ENCODE measurements at places on chromosomes 2 and 18. TPM values are rescaled to one million over a fixed set of nuclear protein-coding genes. Genes with fewer than 3 reads are reported as not detected.
A peak's percentile ranks its signal among the peaks of the same experiment; 100 is the strongest.

Gene SLC39A6
- total RNA-seq: 17.5 TPM

DNA sequence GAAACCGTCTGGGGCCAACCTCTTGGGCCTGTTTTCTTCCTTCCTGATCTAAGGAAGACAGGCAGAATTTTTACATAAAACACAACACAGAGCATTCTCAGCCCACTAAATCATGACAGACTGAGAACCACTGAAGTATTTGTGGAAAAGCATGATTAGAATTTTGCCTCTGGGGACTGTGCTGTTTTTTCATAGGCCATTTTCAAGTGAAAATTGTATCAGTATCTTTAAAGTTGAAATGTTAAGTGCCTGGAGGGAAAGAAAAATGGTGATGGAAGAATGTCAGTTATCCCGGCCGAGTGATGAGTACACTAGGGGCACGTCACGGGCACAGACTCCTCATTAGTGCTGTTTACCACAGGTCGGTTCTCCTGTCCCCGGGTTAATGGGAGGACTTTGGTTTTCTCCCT is 36.9 kb downstream of the EHD3 start:
- H3K27ac ChIP-seq: no peak overlapping the region
- H3K27me3 ChIP-seq: no peaks in the 10 kb centered on the region
- no peaks in the 10 kb centered on the region for H3K36me3 ChIP-seq
- no peak for DNase-seq

GRCh38 chr2:10810202-10811161 is 2.1 kb downstream of the PDIA6 start:
- H3K27me3 ChIP-seq: no peaks in the 10 kb centered on the region
- peak overlapping the region; percentile 73 for H3K4me3 ChIP-seq
- H3K36me3 ChIP-seq: no peaks in the 10 kb centered on the region

DNA sequence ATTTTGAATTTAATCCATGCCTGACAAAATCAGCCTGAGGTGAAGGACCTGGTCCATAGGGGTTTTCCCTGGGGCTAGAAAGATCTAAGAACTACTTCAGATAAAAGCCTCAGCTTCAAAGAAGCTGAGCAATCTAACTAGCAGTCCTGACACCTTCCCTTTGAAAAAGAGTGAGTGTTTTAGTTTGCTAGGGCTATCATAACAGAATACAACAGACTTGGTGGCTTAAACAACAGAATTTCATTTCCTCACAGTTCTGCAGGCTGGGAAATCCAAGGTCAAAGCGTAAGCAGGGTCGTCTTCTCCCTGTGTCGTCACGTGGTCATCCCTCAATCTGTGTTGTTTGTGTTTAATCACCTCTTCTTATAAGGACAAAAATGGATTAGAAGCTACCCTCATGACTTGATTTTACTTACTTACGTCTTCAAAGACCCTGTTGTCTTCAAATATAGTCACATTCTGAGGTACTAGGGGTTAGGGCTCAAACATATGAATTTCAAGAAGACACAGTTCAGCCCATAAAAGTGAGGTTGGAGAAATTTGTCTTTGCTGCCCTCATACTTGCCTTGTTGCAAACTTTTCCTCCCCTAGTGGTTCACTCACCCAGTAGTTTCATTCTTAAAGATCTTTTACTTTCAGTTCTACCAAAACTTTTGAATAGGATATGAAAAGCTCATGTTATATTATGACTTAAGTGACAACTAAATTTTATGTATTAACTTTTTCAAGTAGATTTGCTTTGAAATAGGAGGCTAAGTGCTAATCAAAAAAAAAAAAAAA is 673.8 kb downstream of the ARHGAP15 start:
- H3K27me3 ChIP-seq: no peaks in the 10 kb centered on the region
- no peak overlapping the region for H3K4me3 ChIP-seq
- H3K36me3 ChIP-seq: no peaks in the 10 kb centered on the region

- DNase-seq: no peak
- no peak overlapping the region for H3K4me3 ChIP-seq
- H3K27me3 ChIP-seq: no peaks in the 10 kb centered on the region
These were observed 132.8 kb downstream of the TPO start for GRCh38 chr2:1546023-1546591.

- no peaks in the 10 kb centered on the region for H3K27me3 ChIP-seq
- DNase-seq: no peak
- H3K4me1 ChIP-seq: peaks cover 3% of the 10 kb centered on the region
- H3K27ac ChIP-seq: no peak overlapping the region
- no peak overlapping the region for H3K4me3 ChIP-seq
- H3K36me3 ChIP-seq: no peaks in the 10 kb centered on the region
These were observed 22.0 kb upstream of the DNMT3A start for GRCh38 chr2:25363733-25364132.

GRCh38 chr2:118677546-118677945 is 169.9 kb downstream of the EN1 start:
- H3K27ac ChIP-seq: no peak overlapping the region
- H3K36me3 ChIP-seq: no peaks in the 10 kb centered on the region
- H3K4me1 ChIP-seq: no peaks in the 10 kb centered on the region
- no peak overlapping the region for H3K4me3 ChIP-seq

DNA sequence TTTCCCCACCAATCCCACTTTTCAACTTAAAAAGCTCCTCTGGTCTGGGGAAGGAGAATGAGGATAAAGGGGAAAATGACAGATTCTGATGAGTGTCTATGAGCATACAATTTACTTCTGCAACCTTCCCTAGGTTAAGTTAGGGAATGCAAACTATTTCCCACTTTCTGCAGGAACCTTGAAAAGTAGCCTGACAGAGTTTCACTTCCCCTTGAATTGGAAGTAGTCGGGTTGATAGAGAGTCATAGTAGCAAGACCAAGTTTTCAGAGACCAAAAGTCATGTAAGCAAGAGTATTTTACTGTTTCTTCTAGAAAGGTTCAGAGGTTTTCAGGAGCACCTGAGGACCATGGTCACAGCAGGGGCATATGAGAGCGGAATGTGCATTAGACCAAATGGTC is 815.1 kb downstream of the CPS1 start:
- H3K36me3 ChIP-seq: no peaks in the 10 kb centered on the region
- no peaks in the 10 kb centered on the region for H3K27me3 ChIP-seq
- no peaks in the 10 kb centered on the region for H3K4me1 ChIP-seq
- no peak overlapping the region for H3K4me3 ChIP-seq

Measured in naive thymus-derived CD4-positive, alpha-beta T cell (primary cell).